DMS153 (cell line): ENCODE measurements at places on chromosomes 7 and 10.

DNA sequence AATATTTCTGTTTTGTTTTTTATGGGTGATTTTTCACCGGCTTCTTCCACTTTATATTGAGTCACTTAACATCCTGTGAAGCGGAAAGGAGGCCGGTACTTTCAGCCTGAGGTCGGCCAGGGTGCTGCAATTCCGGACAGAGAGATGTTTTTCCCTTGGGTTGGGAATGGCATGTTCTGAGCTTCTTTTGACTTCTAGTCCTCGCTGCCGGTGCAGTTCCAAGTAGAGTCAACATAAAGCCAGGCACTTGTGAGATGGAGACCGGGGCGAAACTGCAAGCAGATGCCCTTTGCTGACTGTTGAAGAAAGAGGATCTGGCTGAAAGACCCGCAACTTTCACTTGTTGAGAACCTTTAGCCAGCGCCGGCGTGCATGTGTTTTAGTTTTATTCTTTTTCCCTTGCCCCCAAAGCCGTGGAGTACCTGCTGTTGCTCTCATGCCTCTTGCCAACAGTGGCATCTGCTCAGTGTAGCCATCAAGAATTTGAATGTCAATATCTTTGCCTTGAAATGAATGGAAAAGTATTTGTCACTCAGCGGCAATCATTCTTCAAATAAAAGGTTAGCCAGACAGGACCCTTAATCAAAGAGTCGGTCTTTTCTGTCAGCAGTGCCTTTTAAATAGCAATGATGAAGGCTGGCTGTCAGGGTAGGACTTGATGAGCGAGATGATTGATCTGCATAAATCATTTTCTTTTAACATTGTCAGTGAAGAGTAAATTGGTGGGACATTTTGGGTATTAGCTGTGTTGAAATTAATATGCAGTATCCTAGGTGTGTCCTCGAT is 351.2 kb downstream of the LRMDA start:
- no peak for DNase-seq

- DNase-seq, result no peak
These were observed 20.8 kb upstream of the PAX2 start for GRCh38 chr10:100724531-100725027.

GRCh38 chr10:6009150-6009549 is 31.8 kb upstream of the IL15RA start:
- DNase-seq, result no peak

- no peak for DNase-seq
These were observed 76.5 kb downstream of the PPP1R17 start for GRCh38 chr7:31763548-31763947.

DNA sequence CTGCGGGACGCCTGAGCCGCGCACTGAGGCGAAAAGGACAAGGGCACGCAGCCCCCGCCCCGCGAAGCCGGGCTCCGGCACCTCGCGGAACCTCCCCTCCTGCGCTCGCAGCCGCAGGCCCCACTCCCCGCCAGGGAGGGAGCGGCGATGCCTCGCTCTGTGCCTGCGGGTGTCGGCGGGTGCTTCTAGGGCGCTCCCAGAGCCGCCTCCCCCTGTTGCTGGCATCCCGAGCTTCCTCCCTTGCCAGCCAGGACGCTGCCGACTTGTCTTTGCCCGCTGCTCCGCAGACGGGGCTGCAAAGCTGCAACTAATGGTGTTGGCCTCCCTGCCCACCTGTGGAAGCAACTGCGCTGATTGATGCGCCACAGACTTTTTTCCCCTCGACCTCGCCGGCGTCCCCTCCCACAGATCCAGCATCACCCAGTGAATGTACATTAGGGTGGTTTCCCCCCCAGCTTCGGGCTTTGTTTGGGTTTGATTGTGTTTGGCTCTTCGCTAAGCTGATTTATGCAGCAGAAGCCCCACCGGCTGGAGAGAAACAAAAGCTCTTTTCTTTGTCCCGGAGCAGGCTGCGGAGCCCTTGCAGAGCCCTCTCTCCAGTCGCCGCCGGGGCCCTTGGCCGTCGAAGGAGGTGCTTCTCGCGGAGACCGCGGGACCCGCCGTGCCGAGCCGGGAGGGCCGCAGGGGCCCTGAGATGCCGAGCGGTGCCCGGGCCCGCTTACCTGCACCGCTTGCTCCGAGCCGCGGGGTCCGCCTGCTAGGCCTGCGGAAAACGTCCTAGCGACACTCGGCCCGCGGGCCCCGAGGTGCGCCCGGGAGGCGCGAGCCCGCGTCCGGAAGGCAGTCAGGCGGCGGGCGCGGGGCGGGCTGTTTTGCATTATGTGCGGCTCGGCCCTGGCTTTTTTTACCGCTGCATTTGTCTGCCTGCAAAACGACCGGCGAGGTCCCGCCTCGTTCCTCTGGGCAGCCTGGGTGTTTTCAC is 519 bp downstream of the ITGB8 start:
- DNase-seq, result peak; percentile 72

GRCh38 chr10:69729326-69730048 is 72.2 kb upstream of the COL13A1 start:
- no peak for DNase-seq

GRCh38 chr7:92773808-92774207 is 62.6 kb downstream of the CDK6 start:
- DNase-seq, result no peak

GRCh38 chr7:115267503-115267902 is 345.6 kb downstream of the MDFIC start:
- DNase-seq, result no peak

GRCh38 chr7:50812094-50812493 is 29.4 kb upstream of the GRB10 start:
- no peak for DNase-seq

GRCh38 chr10:97498841-97499560 is at the start of gene UBTD1:
TSS of gene UBTD1 (plus strand) at chr10:97498924. CDS start at chr10:97499204, 280 bp downstream.
- no peak for DNase-seq

GRCh38 chr7:9217204-9217603 is 783.8 kb downstream of the NXPH1 start:
- peak; percentile 42 for DNase-seq

DNA sequence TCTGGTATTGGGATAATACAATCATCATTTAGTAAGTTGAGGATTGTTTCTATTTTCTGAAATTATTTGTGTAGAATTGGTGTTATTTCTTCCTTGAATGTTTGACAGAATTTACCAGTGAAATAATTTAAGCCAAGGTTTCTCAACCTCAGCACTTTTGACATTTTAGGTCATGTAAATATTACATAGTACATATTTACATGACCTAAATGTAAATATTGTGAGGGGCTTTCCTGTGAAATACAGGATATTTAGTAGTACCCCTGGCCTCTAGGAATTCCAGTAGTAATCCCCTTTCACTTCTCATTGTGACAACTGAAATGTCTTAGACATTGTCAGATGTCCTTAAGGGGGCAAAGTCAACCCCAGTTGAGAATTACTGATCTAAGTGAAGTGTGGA is 59.8 kb downstream of the TBC1D12 start:
- no peak for DNase-seq

DNA sequence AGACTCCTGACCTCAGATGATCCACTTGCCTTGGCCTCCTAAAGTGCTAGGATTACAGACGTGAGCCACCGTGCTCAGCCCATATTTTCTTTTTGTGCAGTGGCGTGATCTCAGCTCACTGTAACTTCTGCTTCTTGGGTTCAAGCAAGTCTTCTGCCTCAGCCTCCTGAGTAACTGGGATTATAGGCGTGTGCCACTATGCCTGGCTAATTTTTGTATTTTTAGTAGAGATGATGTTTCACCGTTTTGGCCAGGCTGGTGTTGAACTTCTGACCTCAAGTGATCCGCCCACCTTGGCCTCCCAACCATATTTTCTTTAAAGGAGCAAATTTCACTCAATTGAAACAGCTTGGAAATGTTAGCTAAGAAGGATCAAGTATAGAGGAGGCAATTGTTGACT is 16.5 kb downstream of the GBF1 start:
- DNase-seq, result no peak

- no peak for DNase-seq
These were observed 2.1 kb upstream of the WNT2 start for GRCh38 chr7:117324960-117325359.

DNA sequence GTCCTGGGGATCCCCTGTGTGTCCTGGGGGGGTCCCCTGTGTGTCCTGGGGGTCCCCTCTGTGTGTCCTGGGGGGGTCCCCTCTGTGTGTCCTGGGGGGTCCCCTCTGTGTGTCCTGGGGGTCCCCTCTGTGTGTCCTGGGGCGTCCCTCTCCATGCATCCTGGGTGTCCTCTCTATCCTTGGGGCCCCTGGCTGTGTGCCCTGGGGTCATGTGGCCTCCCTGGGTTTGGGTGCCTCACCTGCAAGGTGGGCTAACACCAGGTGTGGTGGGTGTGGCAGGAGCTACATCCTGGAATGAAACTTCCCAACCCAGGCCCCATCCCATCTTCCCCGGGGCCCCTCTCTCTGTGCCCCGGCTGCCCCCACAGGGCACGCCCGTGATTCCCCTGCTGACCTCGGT is 4.9 kb downstream of the CYP2W1 start:
- DNase-seq, result no peak

DNA sequence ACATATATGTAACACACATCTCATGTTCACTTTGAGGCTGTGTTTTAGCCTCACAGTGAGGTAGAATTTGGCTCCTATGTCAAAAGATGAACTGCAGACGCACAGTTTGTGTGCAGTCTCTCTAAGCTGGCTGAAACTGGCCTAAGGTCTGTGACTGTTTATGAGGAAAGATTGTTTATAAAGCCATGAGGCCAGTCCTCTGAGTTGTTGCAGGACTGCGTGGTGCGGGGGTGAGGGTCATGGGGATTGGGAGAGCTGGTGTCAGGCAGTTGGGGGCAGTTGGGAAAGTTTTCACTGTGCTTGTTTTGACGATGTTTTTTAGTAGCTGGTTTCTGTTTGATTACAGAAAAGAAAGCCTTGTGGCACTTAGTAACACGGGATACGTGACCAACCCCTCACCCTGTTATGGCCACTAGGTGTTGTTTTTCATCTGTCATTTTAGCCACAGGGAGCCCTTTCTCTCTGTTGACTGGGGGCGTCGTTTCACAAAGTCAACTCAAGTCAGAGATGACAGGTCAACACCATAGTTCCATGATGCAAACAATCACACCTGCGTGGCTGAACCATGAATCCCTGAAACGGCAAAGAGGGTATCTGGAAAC is 310.9 kb downstream of the CCDC3 start:
- no peak for DNase-seq

DNA sequence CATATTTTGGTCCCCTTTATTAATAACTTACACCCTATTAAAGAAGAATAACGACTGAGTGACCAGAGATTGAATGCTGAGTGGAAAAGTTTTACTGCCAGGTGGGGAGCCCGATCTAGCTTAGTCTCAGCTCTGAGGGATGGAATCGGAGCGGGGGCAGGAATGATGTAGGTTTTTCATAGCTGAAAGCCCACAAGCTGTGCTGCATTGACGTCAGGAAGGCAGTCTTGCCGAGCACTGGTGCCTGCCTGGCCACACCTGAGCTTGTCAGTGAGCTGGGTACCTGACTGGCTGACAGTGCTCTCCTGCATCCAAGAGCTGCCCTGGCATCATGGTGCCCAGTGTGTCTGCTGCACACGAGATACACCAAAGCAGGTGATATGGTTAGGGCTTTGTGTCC is 34.8 kb downstream of the GRK5 start:
- DNase-seq, result no peak

GRCh38 chr7:139721821-139722220 is 56.0 kb downstream of the HIPK2 start:
- no peak for DNase-seq

GRCh38 chr10:88131511-88132139 is 268.2 kb downstream of the PTEN start:
- DNase-seq, result no peak

- DNase-seq, result no peak
These were observed 56.4 kb downstream of the CTBP2 start for GRCh38 chr10:125103924-125104323.

GRCh38 chr10:75208181-75208580 is 2.4 kb upstream of the VDAC2 start:
- no peak for DNase-seq

DNA sequence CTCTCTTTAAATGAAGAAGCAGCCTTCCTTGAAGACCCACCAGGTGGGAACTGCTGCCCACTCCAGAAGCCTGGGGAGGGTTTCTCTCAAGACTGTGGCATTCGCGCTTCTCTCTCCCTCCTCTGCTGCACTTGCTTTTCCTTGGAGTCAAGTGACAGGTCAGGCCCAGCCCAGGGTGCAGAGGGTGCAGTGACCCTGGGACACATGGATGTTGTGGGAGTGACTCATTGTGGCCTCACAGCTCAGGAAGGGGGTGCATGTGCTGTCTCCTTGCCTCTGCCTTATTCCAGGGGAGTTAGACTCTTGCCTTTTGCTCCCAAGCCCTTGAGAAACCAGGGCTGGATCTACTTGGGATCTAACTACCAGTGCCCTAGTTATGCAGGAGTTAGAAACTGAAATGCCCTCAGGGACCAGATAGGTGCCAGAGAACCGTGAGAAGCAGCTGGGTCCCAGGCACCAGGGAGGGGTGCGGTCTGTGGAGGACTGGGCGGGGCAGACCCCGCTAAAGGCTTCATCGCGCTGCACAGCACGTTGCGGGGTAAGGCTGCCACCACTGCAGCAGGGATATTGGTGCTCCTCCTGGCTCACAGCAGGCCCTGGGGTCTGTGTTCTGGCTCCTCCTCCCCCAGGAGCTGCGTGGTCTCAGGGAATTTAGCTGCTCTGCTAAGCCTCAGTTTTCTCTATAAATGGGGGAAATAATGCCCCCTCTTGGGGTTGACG is 11.4 kb downstream of the FAM241B start:
- no peak for DNase-seq

- DNase-seq, result no peak
These were observed 1262.6 kb upstream of the SORCS1 start for GRCh38 chr10:108427146-108427545.

GRCh38 chr7:113015034-113015645 is 71.5 kb downstream of the GPR85 start:
- peak; percentile 9 for DNase-seq

GRCh38 chr10:131849591-131850382 is 51.0 kb upstream of the PPP2R2D start:
- DNase-seq, result no peak

DNA sequence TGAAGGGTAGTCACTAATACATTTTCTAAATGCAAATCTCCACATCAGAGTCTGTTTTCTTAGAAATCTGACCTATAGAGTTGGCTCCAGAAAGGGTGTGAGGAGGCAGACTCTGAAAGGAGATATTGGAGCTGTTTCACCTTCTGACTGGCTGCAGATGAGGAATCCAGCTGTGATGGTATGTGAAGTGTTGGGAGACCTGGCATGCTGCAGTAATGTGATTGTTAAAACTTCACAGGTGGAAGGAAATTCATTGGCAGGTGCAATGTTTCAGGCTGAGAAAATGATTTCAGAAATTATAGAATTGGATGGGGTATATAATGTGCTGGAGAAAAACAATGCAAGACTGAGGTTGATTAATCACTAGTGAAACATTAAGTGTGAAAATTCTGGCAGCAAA is 1134.0 kb upstream of the LRRN3 start:
- no peak for DNase-seq
